ENCODE measurements at places on chromosomes 5 and 9.

GRCh38 chr5:144691936-144692335 lies 521.3 kb downstream of the KCTD16 start:
- no peak for DNase-seq

DNA sequence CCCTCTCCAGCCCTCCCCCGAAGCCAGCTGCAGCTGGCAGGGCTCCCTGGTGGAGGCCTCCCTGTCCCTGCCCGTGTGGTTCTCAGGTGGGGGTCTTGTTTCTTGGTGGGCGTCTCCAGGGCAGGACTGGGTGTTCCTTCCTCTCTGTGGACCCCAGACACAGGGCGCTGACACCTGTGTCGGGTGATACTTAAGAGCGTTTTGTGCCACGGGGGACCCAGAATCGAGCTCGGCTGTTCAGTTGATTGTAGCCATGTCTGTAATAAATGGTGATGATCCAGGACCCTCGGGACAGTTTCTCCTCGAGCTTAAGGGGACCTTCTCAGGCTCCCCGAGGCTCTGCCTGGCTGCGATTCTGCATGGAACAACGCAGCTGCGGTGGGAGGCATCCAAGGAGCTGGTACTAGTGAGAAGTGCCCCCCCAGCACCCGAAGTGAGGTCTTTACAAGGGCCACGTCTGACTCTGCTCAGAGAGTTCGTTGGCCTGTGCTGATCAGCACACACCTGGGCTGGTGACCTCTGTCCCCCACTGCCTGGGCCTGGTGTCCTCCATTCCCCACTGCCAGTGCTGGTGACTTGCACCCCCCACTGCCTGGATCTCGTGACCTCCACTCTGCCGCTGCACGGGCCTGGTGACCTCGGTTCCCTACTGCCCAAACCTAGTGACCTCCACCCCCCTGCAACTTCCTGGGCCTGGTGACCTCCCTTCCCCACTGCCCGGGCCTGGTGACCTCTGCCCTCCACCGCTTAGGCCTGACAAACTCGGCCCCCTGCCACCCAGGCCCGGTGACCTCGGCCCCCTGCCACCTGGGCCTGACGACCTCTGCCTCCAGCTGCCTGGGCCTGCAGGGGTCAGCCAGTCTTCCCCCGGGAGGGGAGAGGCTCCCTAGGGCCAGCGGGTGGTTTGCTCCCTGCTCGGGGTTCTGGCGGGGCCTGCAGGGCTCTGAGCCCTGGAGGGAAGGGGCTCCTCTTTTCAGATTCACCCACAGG lies 36.0 kb downstream of the NDUFS6 start:
- no peak for DNase-seq

DNA sequence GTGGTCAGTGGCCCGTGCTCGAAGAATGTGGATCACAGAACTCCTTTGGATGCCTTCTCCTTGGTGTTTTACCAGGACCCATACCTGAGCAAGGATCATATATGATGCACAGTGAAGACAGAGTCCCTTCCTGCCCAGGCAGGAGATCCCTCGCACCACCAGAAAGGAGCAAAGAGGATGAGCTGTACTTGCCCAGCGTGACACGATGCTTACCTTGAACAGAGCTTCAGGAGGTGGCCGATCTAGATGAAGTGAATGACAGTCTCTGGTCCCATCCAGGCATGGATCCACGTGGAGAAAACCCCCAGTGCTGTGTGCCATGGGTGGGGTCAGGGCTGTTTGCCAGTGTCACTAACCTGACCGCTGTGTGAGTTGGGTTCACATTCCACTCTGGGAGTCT lies 455.4 kb downstream of the GADD45G start:
- no peak for DNase-seq

GRCh38 chr9:2868883-2869282 lies 25.0 kb upstream of the PUM3 start:
- DNase-seq, result no peak

GRCh38 chr5:154087260-154087659 lies 48.5 kb downstream of the MFAP3 start:
- no peak for DNase-seq

DNA sequence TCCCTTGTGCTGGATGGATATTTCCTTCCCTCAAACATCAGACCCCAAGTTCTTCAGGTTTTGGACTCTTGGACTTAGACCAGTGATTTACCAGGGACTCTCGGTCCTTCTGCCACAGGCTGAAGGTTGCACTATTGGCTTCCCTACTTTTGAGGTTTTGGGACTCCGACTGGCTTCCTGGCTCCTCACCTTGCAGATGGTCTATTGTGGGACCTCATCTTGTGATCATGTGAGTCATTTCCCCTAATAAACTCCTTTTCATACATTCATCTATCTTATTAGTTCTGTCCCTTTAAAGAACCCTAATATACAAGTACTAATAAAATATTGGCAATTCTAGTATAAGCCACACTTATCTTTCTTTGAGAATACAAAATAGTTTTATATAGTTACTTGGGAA lies 1078.9 kb downstream of the CDH12 start:
- no peak for DNase-seq

DNA sequence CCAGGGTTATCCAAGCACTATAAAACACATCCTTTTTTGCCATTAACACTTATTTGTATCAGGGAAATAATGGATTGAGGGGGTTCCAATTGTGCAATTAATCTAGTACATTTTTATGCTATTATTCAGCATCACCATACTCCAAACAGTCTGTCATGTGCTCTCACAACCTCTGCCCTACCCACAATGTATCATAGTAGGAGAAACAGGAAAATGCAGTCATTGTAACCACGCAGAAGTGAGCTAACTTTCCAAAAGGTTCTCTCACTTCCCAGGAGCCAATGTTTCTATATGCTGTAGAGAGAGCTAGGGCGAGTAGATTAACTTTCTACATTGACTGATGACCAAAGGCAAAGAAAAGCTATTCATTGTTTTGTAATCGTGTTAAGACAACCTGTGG lies 29.8 kb downstream of the DAB2 start:
- no peak for DNase-seq

GRCh38 chr5:150164211-150164980 lies 2.2 kb upstream of the CDX1 start:
- no peak for DNase-seq

GRCh38 chr9:96163161-96163560 lies 138.8 kb downstream of the HSD17B3 start:
- no peak for DNase-seq

GRCh38 chr5:141420855-141421488 lies at the start of gene PCDHGA11:
TSS of gene PCDHGA11 (plus strand) at chr5:141421051. CDS start at chr5:141421228, 177 bp downstream.
- no peak for DNase-seq

DNA sequence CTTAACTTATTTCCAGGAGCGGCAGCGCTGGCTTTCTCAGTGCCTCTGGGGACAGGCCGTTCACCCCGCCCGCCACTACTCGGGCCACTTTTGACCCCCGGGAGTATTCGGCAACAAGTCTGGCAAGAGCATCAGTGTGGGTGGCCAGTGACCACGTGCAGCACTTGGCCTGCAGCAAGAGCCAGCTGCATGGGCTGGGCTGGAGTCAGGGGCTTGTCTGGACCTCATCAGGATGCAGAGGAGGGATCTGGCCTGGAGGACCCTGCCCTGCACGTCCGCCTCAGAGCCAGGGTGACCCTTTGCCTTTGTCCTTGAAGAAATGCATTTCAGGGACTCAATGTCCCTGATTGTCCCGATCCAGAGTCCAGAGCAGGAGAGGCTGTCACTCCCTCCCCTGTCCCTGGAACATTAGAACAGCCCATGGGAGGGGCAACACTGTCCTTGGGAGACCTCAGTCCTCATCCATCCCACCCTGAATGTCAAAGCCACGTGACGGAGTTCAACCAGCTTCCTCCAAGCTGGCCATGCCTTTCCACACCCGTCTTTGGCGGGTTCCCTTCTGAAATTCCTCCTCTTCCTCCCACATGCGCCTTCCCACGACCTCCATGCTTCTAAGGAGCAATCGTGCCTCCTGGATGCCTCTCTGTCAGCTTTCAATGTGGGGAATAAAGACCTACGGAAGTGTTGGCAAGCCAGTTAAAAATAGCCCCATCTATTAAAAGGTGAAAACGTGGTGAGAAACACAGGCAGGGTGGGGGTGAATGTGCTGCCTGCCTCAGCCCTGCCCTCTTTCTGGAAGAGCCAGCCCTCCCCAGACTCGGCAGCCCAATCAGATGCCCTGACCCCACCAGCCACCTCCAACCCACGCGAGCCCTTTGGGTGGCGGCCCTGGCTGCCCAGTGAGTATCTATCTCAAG lies 99.0 kb downstream of the OLFM1 start:
- DNase-seq, result no peak

GRCh38 chr5:32531885-32532520 lies 53.4 kb upstream of the SUB1 start:
- no peak for DNase-seq

GRCh38 chr5:127574852-127575679 lies 57.6 kb downstream of the PRRC1 start:
- DNase-seq, result no peak

GRCh38 chr9:135002802-135003201 lies 84.7 kb upstream of the OLFM1 start:
- no peak for DNase-seq

DNA sequence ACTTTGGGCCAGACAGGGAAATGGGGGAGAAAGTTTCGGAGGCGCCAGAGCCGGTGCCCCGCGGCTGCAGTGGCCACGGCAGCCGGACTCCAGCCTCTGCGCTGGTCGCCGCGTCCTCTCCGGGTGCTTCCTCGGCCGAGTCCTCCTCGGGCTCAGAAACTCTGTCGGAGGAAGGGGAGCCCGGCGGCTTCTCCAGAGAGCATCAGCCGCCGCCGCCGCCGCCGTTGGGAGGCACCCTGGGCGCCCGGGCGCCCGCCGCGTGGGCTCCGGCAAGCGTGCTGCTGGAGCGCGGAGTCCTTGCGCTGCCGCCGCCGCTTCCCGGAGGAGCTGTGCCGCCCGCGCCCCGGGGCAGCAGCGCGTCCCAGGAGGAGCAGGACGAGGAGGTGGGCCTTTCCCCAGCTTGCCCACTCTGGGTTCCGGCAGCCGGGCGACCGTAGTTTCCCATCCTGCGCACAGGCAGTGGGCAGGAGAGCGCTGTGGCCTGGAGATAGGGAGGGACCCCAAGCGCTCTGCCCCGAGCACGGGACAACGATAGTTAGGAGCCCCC lies 516 bp downstream of the MAST4 start:
- DNase-seq, result no peak

DNA sequence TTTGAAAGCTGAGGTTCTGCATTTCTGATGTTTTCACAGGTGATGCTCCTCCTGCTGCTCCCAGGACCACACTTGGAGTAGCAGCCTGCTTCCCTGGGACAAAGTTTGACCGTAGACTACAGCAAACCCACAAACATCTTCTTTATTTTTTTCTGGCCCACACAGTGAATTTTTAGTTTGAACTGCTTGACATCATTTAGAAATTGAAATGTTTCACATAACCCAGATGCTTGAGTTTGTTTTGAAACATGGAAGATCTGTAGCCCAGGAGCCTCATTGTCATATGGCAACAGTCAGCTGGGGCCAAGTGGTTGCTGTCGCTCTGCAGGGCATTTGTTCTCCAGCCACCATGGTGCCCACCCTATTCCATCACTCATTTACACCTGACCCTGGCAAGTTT lies 8.4 kb downstream of the SH3TC2 start:
- DNase-seq, result no peak

DNA sequence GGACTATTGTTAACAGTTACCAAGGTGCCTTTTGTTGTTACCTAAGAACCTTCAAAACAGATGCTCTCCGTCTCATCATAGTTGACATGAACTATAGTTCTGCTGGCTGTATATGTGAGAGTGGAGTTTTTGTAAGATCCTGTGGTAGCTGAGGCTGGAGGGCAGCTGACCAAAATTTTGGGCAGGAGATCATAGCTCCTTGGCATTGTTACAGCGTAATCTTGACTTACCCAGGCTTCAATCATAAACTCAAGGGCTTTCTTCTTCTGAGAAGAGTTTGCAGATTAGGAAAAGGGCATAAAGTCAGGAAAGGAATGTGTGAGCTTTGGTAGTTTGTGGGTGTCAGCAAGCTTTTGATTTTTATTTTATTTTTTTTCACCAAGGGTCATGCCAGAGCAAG lies 34.5 kb downstream of the RCL1 start:
- no peak for DNase-seq

DNA sequence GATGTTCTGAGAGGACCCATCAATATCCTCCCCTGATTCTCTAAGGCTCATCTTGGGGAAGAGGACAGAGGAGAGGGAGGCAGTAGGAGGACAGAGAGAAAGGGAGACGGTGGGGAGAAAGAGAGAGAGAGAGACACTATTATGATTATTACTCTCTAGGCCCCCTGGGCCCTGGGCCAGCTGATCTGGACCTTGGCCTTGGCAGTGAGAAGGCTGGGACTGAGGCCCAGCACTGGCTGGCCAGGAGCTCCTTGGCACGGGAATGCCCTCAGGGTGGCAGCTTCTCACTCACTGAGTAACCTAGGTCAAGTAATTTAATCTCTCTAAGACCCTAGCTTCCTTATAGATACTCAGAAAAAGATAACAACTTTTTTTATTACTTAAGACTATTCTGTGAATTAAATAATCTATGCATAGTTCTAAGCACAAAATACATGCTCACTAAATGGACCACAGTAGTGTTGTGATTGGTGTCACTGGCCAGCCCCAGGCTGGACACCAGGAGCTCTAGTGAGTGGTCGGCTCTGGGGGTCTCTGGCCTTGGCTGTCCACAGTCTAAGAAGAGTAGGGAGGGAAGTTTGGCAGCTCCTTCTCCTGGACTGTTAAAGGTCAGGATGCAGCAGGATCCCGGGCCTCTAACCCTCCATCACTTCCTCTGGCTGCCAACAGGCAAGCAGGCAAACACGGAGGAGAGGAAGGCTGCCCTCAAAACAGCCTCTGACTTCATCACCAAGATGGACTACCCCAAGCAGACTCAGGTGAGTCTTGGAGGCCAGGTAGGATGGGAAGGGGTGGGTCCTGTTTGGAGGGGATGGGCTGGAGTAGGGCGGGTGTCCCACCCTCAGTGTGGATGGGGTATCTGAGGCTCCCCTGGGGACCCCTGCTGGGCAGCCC lies 50.0 kb downstream of the GSN start:
- DNase-seq, result no peak

DNA sequence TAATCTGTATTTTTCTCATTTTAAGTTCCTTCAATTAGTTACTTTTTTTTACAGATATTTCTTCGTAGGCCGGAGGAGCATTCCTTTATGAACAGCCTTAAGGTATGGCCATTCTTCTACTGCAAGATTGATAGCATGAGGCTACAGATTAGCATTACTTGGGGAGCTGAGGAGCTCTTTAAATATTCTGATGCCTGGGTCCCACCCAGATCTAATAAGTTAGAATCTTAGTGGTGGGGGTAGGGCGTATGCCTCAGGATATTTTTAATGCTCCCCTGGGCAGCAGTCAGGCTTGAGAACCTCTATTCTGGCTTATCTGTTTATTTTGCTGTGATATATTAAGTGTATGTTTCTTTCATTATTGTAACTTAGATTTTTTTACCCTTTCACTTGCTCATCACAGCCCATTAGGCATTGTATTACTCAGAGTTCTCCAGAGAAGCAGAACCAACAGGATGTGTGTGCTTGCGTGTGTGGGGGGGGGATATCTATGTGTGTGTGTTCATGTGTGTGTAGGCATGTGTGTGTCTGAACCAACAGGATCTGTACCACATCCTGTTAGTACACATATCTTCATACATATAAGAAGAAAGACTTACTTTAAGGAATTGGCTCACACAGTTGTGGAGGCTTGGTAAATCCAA lies 91.8 kb upstream of the MTAP start:
- no peak for DNase-seq

GRCh38 chr5:126395198-126395597 lies 28.0 kb upstream of the GRAMD2B start:
- DNase-seq, result no peak

- DNase-seq, result no peak
Measured at GRCh38 chr5:1294835-1295649, at the start of gene TERT. TSS of gene TERT (minus strand) at chr5:1295068. CDS start at chr5:1294989, 79 bp downstream.

GRCh38 chr5:179504600-179505396 lies 45.6 kb upstream of the RUFY1 start:
- no peak for DNase-seq
